ENCODE measurements at places on chromosomes 12 and 14. TPM values are rescaled to one million over a fixed set of nuclear protein-coding genes. Genes with fewer than 3 reads are reported as not detected.

Gene CYP46A1
- total RNA-seq, result not detected

Gene SERPINA12
- not detected for total RNA-seq

Gene SLC25A47
- total RNA-seq, result not detected

Gene SMIM41
- total RNA-seq, result under 0.01 TPM

Gene B3GNT4
- total RNA-seq, result 0.27 TPM

Gene KLRC3
- total RNA-seq, result not detected

Gene OASL
- total RNA-seq, result 4.6 TPM

Gene TMPRSS12
- not detected for total RNA-seq

Gene RILPL1
- total RNA-seq, result 1.1 TPM

Data from hematopoietic multipotent progenitor cell (in vitro differentiated cells).